ENCODE measurements at places on chromosomes 7 and 10.

- no peak for DNase-seq
These were observed 10.7 kb downstream of the BUD31 start for GRCh38 chr7:99419323-99420021.

DNA sequence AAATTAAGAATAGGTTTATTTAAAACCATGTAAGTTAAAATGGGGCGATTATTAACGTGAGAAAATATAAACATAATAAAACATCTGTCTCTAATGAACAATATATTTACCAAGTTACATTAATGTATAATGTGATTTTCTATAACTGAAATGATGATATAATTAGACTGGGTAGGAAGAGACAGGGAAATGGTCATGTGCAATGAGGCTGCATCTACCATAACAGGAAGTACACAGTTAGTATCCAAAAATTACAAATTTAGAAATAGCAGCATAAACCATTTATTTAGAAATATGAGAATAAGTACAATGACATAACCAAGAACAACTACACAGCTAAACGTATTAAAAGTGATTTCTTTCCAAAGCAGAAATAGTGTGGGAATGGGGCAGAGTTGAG, 25.8 kb upstream of the BET1 start:
- DNase-seq = no peak

DNA sequence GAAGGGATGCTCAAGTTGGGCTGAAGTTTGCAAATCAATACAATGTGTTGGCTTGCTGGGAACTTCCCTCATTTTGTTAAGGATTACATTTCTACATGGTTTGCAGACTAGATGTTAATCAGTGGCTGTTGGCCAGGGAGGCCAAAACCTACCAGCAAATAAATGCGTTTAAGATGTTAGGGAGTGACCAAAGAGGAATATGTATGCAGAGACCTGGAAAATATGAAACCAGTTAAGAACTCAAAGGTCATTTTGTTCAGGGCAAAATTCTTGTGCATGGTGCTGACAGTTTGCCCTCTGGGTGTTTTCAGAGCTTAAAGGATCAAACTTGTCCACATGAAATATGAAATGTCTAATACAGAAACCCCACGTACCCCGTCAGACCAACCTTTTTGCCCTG, 30.3 kb downstream of the GATA3 start:
- DNase-seq = no peak

DNA sequence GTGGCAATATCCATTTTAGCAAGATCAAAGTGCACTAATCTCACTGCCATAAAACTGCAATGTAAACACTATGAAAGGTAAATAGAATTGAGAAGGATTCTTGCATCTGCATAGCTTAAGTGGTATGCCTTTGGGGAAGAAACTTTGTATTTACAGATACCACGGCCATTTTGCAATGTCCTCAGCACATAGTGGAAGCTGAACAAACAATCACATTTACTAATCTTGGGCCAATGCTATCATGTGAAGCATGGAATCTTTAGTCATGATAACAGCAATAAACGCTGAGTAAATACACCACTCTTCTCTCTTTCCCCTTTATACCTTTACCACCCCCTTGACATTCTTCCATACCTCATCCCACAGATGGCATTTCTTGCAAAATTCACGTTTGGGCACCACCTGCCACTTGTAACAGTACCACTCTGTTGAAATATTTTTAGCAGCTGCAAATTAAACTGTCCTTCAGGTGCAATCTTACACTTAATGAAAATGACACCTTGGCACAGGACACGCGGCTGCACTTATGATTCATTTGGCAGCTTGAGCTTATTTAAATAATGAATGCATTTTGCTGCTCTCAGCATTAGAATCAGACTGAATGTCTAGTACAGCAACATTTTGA, 171.8 kb downstream of the SEMA3A start:
- DNase-seq = no peak

GRCh38 chr10:124539935-124540641, 78.5 kb downstream of the LHPP start:
- peak; percentile 61 for DNase-seq

DNA sequence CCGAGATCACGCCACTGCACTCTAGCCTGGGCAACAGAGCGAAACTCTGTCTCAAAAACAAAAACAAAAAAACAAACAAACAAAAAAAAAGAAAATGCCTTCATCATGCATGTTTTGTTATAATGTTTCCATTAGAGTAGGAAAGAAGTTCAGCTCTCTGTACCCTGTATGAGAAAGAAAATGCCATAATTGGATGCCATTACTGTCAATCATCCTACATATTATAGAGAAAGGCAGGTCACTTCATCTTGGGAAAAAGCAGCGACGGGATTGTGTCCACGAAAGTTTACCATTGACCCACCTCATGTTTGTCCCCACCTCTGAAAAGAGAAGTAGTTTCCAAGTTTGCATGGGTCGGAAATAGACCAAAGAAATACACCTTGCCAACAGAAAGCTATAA, 33.8 kb downstream of the SEC61G start:
- no peak for DNase-seq

- DNase-seq = no peak
These were observed 184.7 kb downstream of the DGKB start for GRCh38 chr7:14717816-14718215.

GRCh38 chr7:148304456-148304855, 286.1 kb upstream of the C7orf33 start:
- DNase-seq = no peak

- no peak for DNase-seq
These were observed 156.4 kb downstream of the FZD1 start for GRCh38 chr7:91420606-91421005.

- no peak for DNase-seq
These were observed 17.4 kb downstream of the PSAP start for GRCh38 chr10:71833451-71834342.

GRCh38 chr7:54560723-54561122, 18.5 kb downstream of the VSTM2A start:
- no peak for DNase-seq

DNA sequence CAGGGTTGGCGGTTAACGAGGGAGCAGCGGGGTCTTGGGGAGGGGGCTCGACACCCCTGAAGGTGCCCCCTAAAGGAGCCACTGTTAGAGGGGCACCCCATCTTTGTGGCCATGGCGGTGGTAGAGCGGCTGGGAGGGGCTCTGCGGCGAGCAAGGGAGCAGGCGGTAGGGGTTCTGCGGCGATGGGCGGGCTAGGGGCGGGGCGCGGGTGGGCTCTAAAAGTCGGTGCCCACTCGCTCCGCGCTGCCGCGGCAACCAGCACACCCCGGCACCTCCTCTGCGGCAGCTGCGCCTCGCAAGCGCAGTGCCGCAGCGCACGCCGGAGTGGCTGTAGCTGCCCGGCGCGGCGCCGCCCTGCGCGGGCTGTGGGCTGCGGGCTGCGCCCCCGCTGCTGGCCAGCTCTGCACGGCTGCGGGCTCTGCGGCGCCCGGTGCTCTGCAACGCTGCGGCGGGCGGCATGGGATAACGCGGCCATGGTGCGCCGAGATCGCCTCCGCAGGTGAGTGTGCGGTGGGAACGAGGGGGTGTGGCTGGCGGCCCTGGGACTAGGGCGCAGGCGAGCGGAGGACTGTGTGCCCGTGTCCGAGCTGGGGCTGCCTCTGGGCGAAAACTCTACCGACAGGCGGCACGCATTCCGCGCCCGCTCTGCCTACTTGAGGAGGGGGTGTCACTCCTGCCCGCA, at the start of gene MEST:
MEST (plus strand) TSS at position 245 of the 682 bp plus-strand sequence; CDS start at position 474, 229 bp downstream.
- no peak for DNase-seq

GRCh38 chr7:5238500-5238899, 44.2 kb upstream of the SLC29A4 start:
- no peak for DNase-seq

GRCh38 chr10:53006663-53007526, 234.3 kb upstream of the MBL2 start:
- DNase-seq = no peak

GRCh38 chr7:135731-136645, 56.4 kb upstream of the FAM20C start:
- DNase-seq = no peak

DNA sequence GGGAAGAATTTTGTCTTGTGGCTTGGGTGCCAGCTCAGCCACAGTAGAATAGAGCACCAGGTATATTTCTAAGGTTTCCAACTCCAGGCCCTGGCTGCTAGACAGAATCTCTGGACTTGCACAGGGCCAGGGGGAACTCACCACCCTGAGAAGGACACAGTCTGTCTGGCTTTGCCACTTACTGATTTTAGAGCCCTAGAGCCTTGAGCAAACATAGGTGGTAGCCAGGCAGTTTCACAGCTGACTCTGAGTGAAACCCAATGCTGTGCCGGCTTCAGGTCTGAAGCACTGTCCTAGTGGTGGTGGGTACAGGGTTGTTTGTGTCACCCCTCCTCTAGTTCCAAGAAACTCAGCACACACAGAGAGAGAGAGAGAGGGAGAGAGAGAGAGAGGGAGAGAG, 81.6 kb downstream of the TES start:
- DNase-seq = no peak

DNA sequence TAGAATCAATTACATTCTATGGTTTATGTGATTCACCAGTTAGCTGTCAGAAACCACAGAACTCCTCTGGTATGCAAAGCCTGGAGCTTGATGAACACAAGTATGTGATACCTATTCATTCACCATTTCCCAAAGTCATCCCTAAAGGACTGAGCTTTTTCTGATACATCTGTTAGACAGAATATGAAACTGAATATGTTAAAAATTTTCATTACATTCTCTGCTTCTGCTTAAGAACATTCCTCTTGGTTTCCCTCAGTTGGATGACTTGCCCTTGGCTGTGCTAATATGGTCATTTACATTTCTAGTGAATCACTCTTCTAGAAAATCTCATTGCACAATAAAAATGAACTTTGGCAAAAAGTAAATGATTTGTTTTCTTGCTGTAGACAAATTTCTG, 10.8 kb upstream of the PON1 start:
- DNase-seq = no peak

DNA sequence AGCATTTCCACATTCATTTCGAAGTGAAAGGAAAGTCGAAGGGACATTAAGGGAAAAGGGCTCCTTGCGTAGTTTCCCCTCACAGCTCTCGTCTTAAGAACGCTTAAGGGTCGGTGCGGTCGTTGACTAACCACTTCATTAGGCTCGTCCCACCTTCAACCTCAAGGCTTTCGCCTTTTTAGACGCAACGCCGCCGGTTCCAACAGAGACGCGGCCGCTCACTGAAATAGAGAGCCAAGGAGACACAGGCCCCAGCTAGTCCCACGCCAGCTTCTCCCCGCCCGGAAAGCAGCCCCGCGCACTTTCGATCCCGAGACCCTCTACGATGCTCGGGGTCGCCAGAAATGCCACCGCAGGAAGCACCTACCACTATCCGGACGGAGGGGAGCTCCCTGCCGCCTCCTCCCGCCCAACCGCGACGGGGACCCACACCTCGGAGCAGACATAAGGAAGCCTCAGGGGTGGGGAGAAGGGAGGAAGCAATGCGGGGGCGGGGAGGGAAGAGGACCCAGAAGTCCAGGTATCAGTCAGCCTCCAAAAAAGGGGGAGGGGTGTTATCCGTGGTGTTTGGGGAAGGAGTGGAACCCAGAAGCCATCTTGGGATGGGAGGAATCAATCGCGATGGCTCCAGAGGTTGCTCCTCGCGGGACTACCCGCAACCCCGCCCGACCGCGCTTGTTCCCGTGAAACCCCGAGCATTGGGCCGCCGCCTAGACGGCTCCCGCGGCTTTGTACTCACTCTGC, 559 bp downstream of the TRA2A start:
- DNase-seq = no peak

DNA sequence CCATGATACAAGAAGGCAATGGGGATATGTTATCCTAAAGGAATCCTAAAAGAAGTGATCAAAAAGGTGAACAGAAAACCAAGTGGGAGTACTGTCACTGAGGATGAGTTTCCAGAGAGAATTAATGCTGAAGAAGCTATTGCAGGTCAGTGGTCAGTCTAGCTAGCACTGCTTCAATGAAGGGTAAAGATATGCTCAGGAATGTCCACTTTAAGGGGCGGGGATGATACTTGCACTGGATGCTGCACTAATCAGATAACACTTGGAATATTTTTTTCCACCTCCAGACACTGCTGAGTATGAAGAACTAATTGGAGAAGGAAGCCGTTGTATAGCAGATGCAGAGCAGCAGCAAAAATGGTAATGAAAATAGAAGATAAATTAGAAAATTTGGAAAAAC, 75.3 kb downstream of the LRRC17 start:
- DNase-seq = no peak

GRCh38 chr7:86950944-86951343, 108.5 kb downstream of the ELAPOR2 start:
- no peak for DNase-seq

DNA sequence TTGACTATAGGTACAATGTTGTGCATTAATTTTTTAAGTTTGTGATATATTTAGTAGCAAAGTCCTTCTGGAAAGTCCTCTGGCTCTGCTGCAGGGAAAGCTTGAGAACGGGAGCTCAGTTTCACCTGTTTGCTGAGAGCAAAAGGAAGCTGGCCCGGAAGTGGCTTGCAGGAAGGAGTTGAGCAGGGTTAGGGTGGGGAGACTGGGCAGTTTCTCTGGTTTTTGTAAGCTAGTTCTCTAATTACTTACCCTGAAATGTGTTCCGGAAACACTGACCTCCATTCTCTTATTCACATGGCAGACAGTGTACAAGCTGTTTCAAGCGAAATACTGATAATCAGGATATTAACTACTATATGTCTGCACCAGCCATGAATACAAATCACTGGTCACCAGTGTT, 22.3 kb downstream of the MAP3K8 start:
- no peak for DNase-seq

DNA sequence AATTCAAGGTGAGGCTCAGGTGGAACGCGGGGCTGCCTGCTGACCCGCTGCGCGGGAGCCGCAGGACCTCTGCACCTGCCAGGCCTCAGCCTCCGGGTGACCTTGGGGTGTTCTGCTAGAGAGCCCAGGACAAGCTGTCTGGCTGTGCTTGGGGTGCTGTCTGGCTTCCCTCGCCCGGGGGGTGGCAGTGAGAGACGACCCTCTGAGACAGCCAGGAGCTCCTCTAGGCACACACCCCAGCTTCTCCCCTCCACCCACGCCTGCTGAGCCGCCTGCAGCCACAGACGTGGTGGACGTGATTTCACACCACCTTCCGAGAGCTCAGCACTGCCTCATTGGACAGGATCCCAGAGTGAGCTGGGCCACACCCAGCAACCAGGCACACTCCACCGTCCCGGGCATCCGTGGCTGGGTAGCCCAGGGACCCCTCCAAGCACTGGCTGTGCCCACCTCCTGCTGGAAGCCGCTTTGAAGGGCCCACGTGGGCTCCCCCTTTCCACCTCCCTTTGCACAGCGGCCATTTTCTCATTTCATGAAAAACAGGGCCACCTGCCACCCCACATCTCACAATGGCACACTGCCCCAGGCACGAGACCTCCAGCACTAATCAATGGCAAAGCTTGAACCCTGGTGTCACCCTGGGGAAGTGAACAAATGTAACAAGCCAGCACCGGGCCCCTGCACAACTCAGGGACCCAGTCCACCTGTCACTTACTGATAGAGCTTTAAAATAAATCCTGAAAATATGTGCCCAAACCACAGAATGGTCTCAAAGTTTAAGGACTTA, 35.0 kb downstream of the ZFAND2A start:
- DNase-seq = no peak

All from activated CD4-positive, CD25-positive, alpha-beta regulatory T cell (primary cell).